NCI-H1694 (cell line): ENCODE measurements at places on chromosomes 12 and 14.
A peak's percentile ranks its signal among the peaks of the same experiment; 100 is the strongest.

DNA sequence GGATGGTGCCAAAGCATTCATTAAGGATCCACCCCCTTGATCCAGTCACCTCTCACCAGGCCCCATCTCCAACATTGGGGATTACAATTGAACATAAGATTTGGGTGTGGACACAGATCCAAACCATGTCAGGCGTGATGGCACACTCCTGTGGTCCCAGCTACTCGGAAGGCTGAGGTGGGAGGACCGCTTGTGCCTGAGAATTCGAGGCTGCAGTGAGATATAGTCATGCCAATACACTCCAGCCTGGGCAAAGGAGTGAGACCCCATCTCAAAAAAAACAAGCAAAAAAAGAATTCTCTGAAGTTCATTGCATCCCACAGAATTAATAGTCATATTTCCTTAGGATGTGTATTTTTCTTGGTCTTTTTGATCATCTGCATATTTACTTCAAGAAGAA lies 34.9 kb downstream of the ZDHHC17 start:
- DNase-seq, result no peak

- DNase-seq, result no peak
These were observed 24.3 kb upstream of the ANO2 start for GRCh38 chr12:5969156-5969973.

DNA sequence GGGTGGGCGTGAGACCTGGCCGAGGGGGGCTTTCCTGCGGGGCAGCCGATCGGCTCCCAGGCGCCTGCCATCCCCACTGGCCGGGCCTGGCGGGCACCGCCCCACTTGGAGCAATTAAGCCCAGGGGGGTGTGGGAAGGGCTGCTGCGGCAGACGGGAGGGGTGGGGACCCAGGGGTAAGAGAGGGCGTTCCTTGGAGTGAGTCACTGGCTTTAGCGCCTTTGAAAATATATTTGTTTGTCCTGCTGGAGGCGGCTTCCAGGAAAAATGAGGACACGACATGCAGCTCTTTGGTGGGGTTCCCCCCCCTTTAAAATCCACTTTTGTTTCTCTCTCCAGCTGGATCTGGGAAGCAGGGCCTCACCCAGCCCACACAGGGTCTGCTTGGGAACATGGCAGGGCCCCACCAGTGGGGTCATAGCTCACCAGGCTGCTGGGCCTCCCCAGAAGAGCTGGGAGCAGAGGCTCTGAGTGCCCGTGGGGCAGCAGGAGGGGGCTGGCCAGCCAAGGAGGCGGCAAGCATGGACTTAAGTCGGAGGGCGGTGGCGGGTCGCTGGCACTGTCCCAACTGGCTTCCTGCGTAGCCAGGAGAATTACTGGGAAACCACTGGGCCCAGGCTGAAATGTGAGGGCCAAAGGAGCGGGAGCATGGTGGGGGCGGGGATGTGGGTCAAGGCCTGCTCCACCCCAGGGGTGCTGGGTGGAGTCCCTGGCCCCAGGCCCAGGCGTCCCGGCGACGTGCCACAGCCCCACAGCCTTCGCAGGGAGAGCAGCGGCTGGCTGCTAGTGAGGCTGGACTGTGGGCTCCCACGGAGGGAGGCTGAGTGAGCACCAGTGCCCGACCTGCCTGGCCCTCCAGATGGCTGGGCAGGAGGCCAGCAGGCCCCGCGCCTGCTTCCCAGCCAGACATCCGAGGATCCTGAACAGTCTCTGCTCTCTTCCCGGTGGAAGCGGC lies 128.0 kb downstream of the RFLNA start:
- DNase-seq, result peak; percentile 45

DNA sequence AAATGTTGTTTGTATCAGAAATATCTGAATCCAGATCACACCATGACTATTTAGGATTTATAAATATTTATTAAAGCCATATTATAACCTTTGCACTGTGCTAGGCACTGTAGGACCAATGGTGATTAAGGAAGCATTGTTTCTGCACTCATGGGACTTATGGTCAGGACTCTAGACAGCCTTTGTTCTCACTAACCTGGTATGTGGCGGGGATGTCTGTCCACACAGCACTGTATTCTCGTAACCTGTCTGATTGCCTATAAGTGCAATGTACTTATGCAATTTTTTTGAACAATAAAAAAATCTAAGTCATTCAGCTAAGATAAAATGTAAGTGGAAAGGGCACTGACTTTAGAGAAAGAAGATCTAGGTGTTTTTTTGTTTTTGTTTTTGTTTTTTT lies 6.7 kb upstream of the SSPN start:
- DNase-seq, result no peak

- no peak for DNase-seq
These were observed 28.2 kb upstream of the TMEM179 start for GRCh38 chr14:104632781-104633180.

- peak; percentile 12 for DNase-seq
These were observed 24.0 kb upstream of the LGR5 start for GRCh38 chr12:71415336-71416231.
